ENCODE measurements at places on chromosomes 16 and 17. TPM values are rescaled to one million over a fixed set of nuclear protein-coding genes. Genes with fewer than 3 reads are reported as not detected.

DNA sequence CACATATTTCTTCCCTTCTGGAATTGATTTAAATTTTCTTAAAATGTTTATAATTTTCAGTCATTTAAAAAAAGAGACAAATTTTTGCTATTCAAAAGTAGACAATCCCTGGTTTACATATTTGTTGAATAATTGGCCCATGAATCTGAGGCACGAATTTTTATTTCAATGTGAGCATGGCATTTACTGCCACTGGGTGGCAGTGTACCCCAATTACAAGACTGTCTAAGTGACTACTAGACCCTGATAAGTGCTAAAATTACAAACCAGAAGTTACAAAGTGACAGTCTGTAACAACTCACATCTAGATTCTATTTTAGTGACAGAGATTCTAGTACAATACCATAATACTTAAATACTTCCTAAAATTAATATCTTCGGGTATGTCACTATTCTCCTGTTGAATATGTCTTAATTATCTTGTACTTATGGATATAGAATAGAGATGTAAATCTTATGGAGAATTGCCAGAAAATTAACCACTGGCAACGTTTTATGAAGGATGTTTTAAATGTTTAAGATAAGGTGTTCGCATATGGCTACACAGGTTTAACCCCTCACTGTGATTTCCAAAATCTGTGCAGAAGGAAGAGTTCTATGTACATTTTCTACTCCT is 235.8 kb downstream of the MAP2K4 start:
- H3K27me3 ChIP-seq, result no peaks in the 10 kb centered on the region
- H3K27ac ChIP-seq, result no peak overlapping the region
- H3K4me1 ChIP-seq, result no peaks in the 10 kb centered on the region
- no peak overlapping the region for H3K4me3 ChIP-seq
- H3K36me3 ChIP-seq, result no peaks in the 10 kb centered on the region
- DNase-seq, result no peak

TBKBP1 gene
- total RNA-seq, result 10.6 TPM

- DNase-seq, result no peak
- H3K4me3 ChIP-seq, result no peak overlapping the region
- H3K36me3 ChIP-seq, result no peaks in the 10 kb centered on the region
- no peaks in the 10 kb centered on the region for H3K4me1 ChIP-seq
- no peak overlapping the region for H3K27ac ChIP-seq
Observed at GRCh38 chr16:13060932-13061331, 159.5 kb downstream of the SHISA9 start.

- H3K27me3 ChIP-seq, result no peaks in the 10 kb centered on the region
- no peak overlapping the region for H3K27ac ChIP-seq
- no peaks in the 10 kb centered on the region for H3K36me3 ChIP-seq
- no peak overlapping the region for H3K4me3 ChIP-seq
Observed at GRCh38 chr17:36072431-36073121, 8.5 kb downstream of the CCL18 start.

- no peaks in the 10 kb centered on the region for H3K36me3 ChIP-seq
- H3K4me1 ChIP-seq, result no peaks in the 10 kb centered on the region
- H3K27me3 ChIP-seq, result no peaks in the 10 kb centered on the region
- no peak overlapping the region for H3K4me3 ChIP-seq
Observed at GRCh38 chr17:70609566-70609965, 440.2 kb downstream of the KCNJ2 start.

CDR2L gene
- total RNA-seq, result 41.2 TPM

NHLRC4 gene
- total RNA-seq, result 2.0 TPM

CLEC19A gene
- total RNA-seq, result 0.44 TPM

SNAI3 gene
- total RNA-seq, result 1.9 TPM

- no peaks in the 10 kb centered on the region for H3K36me3 ChIP-seq
- DNase-seq, result no peak
- H3K4me1 ChIP-seq, result peaks cover 24% of the 10 kb centered on the region
- no peak overlapping the region for H3K4me3 ChIP-seq
Observed at GRCh38 chr17:27495460-27495859, 39.2 kb downstream of the KSR1 start.

DNA sequence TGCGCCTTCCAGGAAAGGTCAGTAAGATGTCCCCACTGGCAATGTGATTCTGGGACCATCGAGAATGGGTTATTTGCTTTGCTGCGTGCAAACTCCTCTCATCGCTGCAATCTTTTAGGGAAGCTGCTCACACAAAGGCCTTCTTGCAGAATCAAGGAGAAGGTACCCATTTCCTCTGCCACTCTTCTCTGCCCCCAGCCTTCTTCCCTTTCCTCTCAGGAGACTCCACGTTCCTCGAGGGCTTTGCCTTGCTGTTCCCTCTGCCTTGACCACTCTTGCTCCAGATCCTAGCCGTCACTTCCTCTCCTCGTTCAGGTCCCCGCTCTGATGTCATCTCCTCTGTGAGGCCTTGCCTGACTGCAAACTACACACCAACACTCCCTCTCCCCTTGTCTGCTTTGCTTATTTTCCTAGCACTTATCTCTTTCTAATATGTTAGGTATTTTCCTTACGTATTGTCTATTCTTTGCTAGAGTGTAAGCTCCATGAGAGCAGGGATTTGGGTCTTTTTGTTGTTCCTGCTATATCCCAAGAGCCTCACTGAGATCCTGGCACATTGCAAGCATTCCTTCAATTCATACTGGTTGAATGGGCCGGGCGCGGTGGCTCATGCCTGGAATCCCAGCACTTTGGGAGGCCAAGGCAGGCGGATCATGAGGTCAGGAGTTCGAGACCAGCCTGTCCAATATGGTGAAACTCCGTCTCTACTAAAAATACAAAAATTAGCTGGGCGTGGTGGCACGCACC is 5.3 kb upstream of the CRK start:
- H3K36me3 ChIP-seq, result no peaks in the 10 kb centered on the region
- peaks cover 16% of the 10 kb centered on the region for H3K4me1 ChIP-seq
- no peak for DNase-seq
- no peak overlapping the region for H3K4me3 ChIP-seq
- H3K27ac ChIP-seq, result peak overlapping the region; percentile 60
- H3K27me3 ChIP-seq, result peaks cover 9% of the 10 kb centered on the region

GRCh38 chr17:79836972-79837887 is 2.0 kb downstream of the CBX4 start:
- H3K4me1 ChIP-seq, result peaks cover 79% of the 10 kb centered on the region
- peak overlapping the region; percentile 74 for H3K4me3 ChIP-seq
- H3K36me3 ChIP-seq, result peaks cover 27% of the 10 kb centered on the region
- peaks cover 20% of the 10 kb centered on the region for H3K27me3 ChIP-seq
- peak overlapping the region; percentile 92 for H3K27ac ChIP-seq

GDPD3 gene
- 9.0 TPM for total RNA-seq

- DNase-seq, result no peak
- no peaks in the 10 kb centered on the region for H3K4me1 ChIP-seq
- no peaks in the 10 kb centered on the region for H3K27me3 ChIP-seq
- H3K36me3 ChIP-seq, result no peaks in the 10 kb centered on the region
- H3K4me3 ChIP-seq, result no peak overlapping the region
Observed at GRCh38 chr16:52460639-52461178, 86.2 kb downstream of the TOX3 start.

- H3K27me3 ChIP-seq, result no peaks in the 10 kb centered on the region
- peak; percentile 83 for DNase-seq
- H3K36me3 ChIP-seq, result no peaks in the 10 kb centered on the region
- H3K27ac ChIP-seq, result peak overlapping the region; percentile 94
- H3K4me1 ChIP-seq, result peaks cover 5% of the 10 kb centered on the region
Observed at GRCh38 chr17:65559804-65560627, 1.4 kb downstream of the AXIN2 start.

DNA sequence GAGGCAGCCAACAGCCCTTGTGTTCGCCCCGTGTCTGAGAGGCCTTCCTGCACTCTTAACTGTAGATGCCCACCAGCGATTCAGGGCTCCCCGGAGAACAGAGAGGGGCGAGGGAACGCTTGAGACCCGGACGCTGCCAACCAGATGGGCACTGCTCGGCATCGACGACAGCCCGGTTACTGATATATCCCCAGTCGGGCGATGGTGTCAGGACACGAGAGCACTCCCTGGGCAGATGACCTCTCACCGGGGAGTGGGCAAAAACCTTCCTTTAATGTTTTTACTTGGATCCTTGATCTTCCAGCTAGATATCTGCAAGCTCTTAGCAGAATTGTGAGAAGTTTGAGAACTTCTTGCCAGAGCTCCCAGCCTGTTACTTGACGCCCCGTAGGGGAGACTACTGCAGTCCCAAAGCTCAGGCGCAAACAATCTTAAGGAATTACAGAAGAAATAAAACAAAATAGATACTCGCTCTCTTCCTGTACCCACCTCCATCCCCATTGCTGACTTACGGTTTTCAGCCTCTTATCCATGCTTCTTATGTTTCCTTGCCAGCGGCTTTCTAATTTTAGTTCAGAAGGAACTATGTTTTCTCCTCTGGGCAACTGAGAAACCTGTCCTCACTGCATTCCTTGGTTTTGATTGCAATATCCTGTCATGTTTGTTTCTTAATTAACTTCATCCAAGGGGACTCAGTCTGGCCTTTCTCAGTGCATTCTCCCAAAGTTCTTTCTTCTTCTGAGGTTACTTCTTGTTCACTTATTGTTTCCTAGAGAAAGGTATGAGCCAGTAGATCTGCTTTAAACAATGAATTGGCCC is 845 bp downstream of the SP2 start:
- no peaks in the 10 kb centered on the region for H3K27me3 ChIP-seq
- H3K4me3 ChIP-seq, result peak overlapping the region; percentile 90
- peak overlapping the region; percentile 97 for H3K27ac ChIP-seq
- peaks cover 15% of the 10 kb centered on the region for H3K36me3 ChIP-seq
- DNase-seq, result no peak
- peaks cover 55% of the 10 kb centered on the region for H3K4me1 ChIP-seq

DNA sequence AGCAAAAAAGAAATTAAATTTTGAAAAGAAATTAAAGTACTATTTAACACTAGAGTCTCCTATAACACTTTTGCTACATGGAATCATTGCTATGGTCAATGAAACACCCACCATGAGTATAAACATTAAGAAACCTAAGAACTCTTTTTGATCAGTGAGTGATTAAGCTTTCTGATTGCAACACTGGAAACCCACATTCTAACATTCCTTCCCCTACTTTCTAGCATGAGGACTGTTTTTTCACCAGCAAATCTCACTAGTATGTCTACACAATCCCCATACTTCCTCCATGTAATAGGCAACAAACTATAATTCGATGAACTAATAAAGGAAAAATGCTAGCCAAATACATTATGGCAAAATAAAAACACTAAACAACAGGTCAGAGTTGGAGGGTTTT is 54.7 kb downstream of the SKAP1 start:
- no peak overlapping the region for H3K27ac ChIP-seq
- no peak for DNase-seq
- no peak overlapping the region for H3K4me3 ChIP-seq
- no peaks in the 10 kb centered on the region for H3K36me3 ChIP-seq
- H3K4me1 ChIP-seq, result no peaks in the 10 kb centered on the region

GRCh38 chr17:36593656-36594316 is 2.1 kb downstream of the DHRS11 start:
- no peak overlapping the region for H3K4me3 ChIP-seq
- H3K36me3 ChIP-seq, result no peaks in the 10 kb centered on the region
- no peak overlapping the region for H3K27ac ChIP-seq
- no peak for DNase-seq

- H3K27me3 ChIP-seq, result no peaks in the 10 kb centered on the region
- no peak overlapping the region for H3K27ac ChIP-seq
- H3K4me3 ChIP-seq, result no peak overlapping the region
- H3K4me1 ChIP-seq, result no peaks in the 10 kb centered on the region
Observed at GRCh38 chr16:22053921-22054341, 38.4 kb upstream of the VWA3A start.

DNA sequence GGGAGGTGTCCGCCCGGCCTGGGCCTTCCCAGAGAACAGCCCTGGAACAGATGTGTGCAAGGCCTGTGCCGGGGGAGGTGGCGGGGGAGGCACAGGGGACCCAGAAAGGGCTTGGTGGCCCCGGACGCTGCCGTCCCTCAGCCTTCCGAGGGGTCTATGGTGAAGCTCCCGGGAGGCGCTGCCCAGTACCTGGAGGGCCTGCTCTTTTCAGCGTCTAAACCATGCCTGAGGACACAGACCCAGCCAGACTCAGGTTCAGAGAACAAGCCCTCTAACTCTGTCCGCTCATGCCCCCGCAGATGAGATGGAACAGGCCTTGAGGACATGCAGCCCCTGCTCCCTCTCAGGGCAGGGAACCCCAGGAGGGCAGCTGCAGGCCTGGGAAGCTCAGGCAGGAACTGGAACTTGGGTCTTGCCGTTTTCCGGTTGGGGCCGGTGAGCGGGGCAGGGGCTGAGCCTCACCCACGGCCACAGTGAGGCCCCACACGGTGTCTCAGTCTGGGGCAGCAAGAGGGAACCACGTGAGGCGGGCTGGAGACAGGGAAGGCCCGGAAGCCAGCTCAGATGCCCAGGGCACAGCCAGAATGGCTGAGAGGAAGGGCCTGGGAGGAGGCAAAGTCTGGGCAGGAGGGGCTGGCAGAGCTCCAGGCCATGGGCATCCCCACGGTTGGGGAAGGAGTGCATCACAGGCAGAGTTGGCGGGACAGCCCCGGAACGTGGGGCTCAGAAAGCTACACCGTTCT is 12.5 kb downstream of the SLC16A3 start:
- H3K4me3 ChIP-seq, result no peak overlapping the region
- H3K4me1 ChIP-seq, result peaks cover 55% of the 10 kb centered on the region
- peaks cover 7% of the 10 kb centered on the region for H3K36me3 ChIP-seq
- H3K27me3 ChIP-seq, result no peaks in the 10 kb centered on the region
- peak overlapping the region; percentile 76 for H3K27ac ChIP-seq

GRCh38 chr17:39213852-39214251 is 11.9 kb downstream of the STAC2 start:
- no peaks in the 10 kb centered on the region for H3K36me3 ChIP-seq
- DNase-seq, result no peak
- H3K27ac ChIP-seq, result no peak overlapping the region
- no peak overlapping the region for H3K4me3 ChIP-seq

GSPT1 gene
- 110 TPM for total RNA-seq

- H3K4me3 ChIP-seq, result no peak overlapping the region
- H3K27ac ChIP-seq, result no peak overlapping the region
- DNase-seq, result no peak
- no peaks in the 10 kb centered on the region for H3K36me3 ChIP-seq
- no peaks in the 10 kb centered on the region for H3K27me3 ChIP-seq
Observed at GRCh38 chr16:80123189-80123588, 417.6 kb upstream of the DYNLRB2 start.

GPR142 gene
- not detected for total RNA-seq

GRCh38 chr17:78781104-78781892 is 775 bp downstream of the CYTH1 start:
- H3K4me3 ChIP-seq, result peak overlapping the region; percentile 83
- peaks cover 10% of the 10 kb centered on the region for H3K4me1 ChIP-seq
- H3K27ac ChIP-seq, result peak overlapping the region; percentile 94
- no peaks in the 10 kb centered on the region for H3K36me3 ChIP-seq

- DNase-seq, result no peak
- no peaks in the 10 kb centered on the region for H3K27me3 ChIP-seq
Observed at GRCh38 chr17:13350466-13350865, 251.3 kb downstream of the HS3ST3A1 start.
